ENCODE measurements at places on chromosomes 4 and X.

DNA sequence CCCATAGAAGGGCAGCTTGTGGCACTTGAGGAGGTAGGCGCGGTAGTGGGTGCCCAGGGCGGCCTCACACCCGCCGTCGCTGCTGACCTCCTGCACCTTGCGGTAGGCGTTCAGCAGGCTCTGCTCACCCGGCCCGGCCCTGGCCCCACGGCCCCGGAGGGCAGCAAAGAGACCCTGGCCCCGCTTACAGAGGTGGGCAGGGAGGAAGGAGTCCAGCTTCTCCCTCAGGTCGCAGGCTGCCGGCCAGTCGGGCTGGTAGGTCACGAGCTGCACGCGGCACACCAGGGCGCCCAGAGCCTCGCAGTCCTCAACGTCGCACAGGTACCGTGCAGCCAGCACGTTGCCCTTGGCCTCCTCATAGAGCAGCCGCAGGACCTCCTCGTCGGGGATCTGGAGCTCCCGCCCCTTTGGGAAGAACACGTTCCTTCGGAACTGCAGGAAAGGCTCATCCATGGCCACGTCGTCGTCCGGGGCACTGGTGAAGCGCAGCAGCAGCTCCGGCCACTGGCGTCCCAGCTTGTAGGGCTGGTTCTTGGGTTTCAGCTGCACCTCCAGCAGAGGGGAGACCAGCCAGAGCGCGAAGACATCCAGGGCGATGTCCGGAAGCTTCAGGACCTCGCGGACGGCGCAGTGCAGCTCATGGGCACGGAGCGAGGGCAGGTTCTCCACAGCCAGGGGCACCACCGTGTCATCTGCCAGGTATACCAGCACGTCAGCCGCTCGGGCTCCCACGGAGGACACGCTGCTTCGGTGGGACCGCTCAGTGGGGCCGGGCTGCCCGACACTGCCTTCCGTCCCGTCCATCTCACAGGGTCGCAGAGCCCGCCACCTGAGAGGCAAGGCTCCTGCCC, 17.1 kb upstream of the LAS1L start:
- DNase-seq = no peak

DNA sequence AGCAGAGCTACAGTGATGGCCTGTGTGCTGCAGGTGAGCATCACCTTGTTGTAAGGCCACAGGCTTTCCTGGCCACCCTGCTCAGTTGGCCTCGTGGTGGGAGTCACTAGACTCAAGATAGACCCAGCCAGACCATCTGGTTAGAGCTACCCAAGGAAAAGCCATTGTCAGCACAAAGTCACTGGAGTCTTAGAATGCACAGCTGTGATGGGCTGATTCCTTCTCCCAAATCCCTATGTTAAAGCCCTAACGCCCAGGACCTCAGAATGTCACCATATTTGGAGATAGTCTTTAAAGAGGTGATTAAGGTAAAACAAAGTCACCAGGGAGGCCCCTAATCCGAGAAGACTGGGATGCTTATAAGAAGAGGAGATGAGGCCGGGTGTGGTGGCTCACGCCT, 173.4 kb downstream of the DHRSX start:
- DNase-seq = no peak

- no peak for DNase-seq
These were observed 161.6 kb upstream of the PRDX4 start for GRCh38 chrX:23505531-23506303.

- no peak for DNase-seq
These were observed 55.2 kb downstream of the CLOCK start for GRCh38 chr4:55491486-55491885.

- DNase-seq = no peak
These were observed 15.3 kb downstream of the RNF4 start for GRCh38 chr4:2484185-2484584.

GRCh38 chrX:13742397-13743176, 8.0 kb downstream of the OFD1 start:
- DNase-seq = no peak

- no peak for DNase-seq
These were observed 163.3 kb downstream of the ATRX start for GRCh38 chrX:77622672-77623071.

DNA sequence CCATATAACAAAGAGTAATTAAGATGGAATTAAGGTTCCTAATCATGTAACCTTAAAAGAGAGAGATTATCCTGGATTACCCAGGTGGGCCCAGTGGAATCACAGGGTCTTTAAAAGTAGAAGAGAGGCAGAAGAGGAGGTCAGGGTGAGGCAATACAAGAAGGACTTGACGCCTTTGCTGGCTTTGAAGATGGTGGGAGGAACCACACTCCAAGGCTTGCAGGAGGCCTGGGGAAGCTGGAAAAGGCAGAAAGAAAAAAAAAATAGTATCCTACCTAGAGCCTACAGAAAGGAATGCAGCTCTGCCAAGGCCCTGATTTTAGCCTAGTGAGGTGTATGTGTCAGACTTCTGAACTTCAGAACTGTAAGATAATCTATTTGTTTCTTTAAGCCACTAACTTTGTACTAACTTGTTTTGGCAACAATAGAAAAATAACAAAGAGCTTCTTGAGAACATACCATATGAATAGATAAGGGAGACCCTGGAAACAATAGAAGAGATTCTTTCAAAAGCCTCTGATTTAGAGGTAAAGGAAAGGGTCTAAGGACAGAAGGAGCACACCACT, 229.9 kb upstream of the TTC29 start:
- DNase-seq = no peak

DNA sequence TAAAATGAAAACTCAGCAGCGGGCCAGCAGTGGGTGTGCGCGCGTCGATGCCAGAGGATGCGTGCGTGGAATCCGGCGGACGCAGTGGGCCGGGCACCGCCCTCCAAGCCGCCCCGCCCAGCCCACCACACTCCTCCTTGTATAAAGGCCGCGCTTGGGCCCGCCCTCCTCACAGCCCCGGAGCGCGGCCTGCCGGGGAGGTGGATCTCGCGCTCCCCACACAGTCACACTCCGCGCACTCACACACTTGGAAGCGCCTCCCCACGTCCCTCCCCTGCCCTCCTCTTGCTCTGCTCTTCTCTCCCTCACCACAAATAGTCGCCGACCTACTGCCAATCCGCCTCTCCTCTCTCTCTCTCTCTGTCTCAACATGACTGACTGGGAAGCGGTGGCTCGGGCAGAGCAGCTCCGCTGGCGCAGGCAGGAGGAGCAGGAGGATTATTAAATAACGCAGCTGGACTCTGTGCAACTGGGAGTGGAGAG, at the start of gene CCSER1:
CCSER1 (plus strand) TSS at position 172 of the 483 bp plus-strand sequence.
- peak; percentile 77 for DNase-seq

Data from HEK293T (cell line).